AG04449 (cell line): ENCODE measurements at places on chromosomes 5 and 9.
A peak's percentile ranks its signal among the peaks of the same experiment; 100 is the strongest.

GRCh38 chr5:132294728-132295504, 722 bp downstream of the SLC22A4 start:
- DNase-seq = no peak

DNA sequence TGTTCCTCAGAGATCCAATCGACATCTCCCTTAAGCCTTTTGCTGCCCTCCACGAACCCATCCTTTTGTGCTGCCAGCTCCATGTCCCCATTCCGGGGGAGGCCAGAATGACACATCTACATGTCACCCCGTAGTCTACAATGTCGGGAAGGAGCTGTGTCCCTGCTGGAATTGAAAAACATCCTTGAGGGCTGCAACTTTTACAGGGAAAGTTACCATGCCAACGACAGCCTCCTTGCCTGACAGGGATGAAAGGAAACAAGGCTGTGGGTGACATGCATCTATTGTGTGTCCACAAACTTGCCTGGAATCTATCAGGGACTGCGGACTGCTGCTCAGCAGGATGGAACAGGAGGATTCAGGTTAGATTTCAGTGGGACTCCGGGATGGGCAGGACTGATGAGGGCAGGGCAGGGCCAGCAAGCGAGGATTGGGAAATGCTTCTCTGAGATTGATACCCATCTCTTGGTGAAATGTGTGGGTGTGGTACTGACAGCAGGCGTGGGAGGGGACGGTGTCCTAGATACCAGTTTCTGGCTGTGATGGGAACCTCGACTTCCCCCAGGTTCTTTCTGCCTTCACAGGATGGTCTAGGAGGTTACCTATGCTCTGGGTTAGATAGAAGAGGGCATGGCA, 25.5 kb downstream of the EGR1 start:
- DNase-seq = no peak

- no peak for DNase-seq
Measured at GRCh38 chr9:108639091-108639490, 216.7 kb downstream of the ACTL7B start.

DNA sequence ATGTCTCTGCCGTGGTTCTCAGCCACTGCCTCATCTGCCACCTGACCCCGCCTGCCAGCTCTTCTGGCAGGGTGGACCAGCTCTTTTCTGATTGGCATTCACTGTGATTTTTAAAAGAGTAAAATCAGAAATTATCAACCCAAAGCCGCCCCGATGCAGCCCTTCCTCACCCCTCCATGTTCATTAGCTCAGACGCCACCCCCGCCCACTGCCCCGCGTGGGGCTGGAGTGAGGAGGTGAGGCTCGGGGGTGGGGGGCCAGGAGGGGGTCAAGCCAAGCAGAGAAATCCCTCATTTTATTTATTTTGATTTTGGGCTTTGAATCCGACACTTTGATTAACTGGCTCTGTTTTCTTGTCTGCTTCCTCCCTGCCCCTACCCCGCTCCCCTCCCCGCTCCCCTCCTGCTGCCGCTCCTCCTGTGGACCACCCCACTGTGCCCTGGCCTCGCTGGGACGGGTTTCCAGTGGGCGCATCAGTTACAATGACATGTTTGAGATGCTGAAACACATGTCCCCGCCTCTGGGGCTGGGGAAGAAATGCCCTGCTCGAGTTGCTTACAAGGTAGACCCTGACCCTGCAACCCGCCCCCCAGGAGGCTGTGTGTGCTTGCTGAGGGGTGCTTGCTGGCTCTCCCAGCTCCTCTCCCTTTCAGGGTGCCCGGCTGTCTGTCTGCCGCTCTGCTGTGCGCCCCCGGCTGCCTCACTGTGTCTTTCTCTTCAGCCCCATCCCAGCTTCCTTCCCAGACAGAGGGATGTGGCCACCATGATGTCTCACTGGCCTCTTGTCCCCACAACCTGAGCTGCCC, 224.9 kb downstream of the CACNA1B start:
- no peak for DNase-seq

DNA sequence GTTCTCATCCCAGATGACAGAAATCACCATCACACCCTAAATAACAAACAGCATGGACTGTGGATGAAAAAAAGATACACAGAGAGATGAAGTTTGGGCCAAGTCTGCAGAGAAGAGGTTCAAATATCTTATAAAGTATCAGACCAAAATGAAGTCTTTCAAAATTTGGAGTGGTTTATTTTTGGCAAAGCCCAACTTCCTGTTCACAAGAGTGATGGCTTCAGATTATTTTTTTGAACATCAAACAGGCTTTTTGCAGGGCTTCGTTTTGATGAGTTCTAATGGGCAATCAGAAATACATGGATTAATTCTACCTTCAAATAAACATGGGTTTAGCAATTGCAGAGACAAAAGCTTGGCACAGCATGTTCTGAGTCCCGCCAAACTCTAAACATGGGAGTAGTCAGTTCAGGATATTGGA, 378.2 kb upstream of the RPS23 start:
- DNase-seq = no peak

- DNase-seq = no peak
Measured at GRCh38 chr5:15835514-15835913, 335.5 kb downstream of the FBXL7 start.

DNA sequence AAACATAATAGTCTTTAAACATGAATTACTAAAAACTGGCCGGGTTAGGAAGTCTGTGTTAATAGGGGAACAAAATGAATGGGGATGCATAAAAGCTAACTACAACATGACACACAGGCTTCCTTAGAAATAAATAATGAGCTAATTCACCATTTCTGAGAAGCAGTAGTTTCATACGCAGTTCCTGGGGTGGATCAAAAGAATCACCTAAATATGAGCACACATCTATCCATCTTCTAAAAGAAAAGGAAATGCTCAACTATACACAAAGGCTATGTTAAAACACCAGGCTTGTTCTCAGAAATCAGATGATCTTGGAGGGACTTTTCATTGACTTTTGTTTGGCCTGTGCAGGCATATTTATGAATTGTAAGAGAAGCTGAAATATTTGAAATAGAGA, 373.0 kb downstream of the ARRDC3 start:
- no peak for DNase-seq

DNA sequence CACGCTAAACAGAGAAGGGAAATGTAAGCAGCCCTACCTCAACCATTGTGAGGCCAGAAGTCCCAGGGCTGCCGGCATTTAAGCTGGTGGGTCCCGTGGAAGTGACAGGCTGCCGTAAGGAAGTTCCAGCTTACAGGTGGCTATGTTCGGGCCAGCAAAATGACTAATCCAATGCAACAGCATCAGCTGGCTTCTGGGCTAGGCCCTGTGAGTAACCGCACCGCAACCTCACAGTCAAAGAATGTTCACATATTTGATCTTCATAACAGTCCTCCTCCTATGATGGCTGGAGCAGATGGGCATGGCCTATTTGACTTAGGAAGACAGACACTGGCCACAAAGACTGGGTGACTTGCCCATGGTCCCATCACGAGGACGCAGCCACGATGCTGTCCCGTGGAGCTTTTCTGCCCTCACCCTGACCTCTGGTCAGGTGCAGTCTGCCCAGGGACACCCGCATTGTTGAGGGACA, 88.2 kb downstream of the LIFR start:
- DNase-seq = peak; percentile 70

DNA sequence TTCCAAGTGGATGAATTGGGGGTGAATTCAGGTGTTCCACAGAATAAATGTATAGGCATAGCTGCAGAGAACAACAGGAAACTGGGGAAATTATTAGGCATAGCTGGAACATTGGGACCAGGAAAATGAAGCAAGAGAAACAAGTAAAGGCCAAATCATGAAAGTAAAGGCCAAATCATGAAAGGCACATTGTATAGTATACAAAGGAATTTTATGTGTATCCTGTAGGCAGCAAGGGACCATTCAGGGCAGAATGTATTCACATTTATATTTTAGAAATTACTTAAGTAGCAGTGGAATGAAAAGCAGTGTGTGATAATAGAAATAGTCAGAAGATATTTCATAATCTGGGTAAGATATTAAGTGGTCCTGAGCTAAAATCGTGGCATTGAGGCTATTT, 127.3 kb upstream of the GRHPR start:
- no peak for DNase-seq

DNA sequence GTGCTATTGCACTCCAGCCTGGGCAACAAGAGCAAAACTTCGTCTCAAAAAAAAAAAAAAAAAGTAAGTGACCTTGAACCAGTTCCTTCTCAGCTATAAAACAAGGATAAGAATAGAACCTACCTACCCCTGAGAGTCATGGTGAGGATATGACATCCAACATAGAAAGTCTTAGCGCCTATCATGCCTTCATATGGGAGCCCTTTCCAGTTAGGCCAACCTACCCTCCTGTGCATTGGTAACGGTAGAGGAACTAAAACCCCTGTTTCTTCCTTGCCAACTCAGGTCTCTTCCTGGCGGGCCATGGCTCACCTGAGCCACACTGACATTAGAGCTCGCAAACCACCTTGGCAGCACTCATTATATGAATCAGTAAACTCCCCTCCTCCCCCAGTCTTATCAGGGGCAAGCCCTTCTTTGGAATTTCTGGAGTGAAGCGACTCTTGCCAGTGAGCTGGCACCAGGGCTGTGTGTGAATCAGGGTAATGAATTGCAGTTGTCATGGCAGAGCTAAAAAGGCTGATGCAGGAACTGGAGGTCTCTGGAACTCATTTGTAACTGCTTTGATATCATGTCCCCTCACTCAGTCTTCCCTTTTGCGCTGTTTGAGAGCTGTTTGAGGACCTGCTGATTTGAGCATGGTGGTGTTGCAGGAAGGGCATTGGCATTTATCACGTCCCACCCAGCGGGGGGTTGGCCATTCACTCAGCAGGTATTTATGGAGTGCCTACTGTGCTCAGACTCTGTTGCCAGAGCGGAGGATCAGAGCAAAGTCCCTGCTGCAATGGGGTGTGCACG, 10.3 kb downstream of the WWC1 start:
- no peak for DNase-seq

GRCh38 chr5:137172258-137172657, 326.9 kb downstream of the SPOCK1 start:
- no peak for DNase-seq

GRCh38 chr9:12698266-12698665, 5.1 kb downstream of the TYRP1 start:
- DNase-seq = no peak

- DNase-seq = no peak
Measured at GRCh38 chr9:5910413-5911057, 19.8 kb downstream of the MLANA start.

DNA sequence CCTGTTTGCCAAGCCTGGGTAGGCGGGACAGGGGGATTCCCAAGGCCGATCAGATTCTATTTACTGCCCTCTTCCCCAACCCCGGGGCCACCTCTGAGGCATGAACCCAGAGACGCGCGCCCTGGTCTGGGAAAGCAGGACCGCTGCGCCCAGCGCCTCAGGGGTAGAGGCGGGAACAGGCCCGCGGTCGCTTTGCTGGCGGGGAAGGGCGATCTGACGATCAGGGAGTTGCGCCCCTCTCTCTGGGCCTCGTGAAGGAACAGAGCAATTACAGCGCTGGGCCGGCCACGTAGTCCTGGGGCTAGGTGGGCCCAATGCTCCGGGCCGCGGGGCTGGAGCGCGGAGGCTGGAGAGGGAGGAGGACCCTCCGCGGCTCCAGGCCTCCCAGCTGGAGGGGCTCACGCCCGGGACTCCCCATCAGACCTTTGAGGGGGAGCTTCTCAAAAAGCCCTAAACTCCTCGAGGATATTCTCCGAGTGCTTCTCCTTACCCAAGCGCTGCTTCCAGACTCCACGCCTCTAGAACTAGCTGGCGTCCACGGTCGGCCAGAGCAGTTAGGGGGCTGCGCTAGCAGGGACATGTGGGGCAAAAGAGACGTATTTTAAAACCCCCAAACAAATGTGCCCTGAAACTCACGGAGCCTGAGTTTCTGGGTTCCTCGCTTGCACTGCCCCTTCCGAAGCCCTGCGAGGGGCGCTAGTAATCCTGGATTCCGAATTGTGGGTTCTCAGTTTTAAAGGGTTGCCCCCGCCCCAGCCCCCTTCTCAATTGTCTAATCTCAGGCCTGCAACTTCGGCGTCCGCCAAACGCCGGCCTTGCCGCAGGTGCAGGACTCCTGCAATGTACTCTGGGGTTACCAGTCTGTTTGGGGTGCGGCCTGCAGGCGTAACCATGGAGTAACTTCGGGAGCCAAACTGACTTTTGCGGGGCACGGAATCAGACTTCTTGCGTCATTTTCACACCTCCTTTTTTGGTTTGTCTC, 57.6 kb downstream of the TMEM174 start:
- DNase-seq = no peak

GRCh38 chr5:59253625-59254024, 639.9 kb downstream of the PDE4D start:
- DNase-seq = no peak

DNA sequence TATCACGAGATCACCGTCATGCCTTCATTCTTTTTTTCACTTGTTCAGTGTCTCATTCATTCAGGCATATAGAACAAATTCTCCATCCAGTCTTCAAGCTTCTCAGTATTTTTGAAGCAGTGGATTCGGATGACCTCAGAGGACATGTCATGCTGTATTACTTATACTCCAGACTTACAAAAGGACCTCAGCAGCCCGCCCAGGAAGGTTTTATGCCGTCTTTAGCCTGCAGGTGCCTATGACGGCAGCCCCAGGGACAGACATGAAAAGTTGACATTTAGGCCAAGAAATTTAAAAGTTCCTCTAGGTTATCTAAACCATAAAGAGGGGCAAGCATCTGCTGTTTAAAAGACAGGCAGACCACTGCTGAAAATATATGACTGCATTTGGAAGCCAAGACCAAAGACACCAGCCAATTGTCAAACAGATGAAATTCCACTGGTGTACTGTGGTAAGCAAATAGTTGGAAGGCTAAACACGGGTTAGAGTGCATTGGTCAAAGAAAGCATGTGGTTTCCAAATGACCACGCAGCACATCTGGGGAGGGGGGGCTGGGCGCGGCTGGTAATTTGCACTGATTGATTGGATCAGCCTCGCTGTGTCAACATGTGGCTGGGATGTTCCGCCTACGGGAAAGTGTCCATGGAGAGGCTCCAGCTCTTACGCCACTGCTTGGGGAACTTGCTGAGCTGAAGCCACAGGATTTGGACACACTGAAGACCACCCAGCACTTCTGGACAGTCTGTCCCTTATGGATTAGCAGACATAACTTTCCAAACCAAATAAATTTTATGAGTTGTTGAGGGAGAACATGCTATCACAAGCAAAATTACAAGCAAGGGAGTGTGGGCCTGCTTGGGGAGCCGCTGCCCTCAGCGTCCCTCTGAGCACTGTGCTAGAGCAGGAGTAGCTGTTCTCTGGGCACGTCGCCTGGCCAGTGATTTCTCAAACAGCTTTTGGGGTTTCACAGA, 173.6 kb downstream of the FANCC start:
- DNase-seq = no peak
